ENCODE measurements at places on chromosomes 16 and 17.

- DNase-seq = no peak
Observed at GRCh38 chr17:60827943-60828342, 150.3 kb downstream of the BCAS3 start.

GRCh38 chr17:49958723-49959122, 10.3 kb upstream of the DLX4 start:
- no peak for DNase-seq

- no peak for DNase-seq
Observed at GRCh38 chr16:53087101-53087500, 32.3 kb downstream of the CHD9 start.

GRCh38 chr16:27598220-27598619, 48.3 kb downstream of the KATNIP start:
- no peak for DNase-seq
